Activated T-cell treated with anti-CD3 and anti-CD28 coated beads, Interleukin-2, amount 50 U/mL, for 72 hours (primary cell): ENCODE measurements at places on chromosomes 12 and 14. TPM values are rescaled to one million over a fixed set of nuclear protein-coding genes. Genes with fewer than 3 reads are reported as not detected.

- DNase-seq, result no peak
Observed at GRCh38 chr14:57391517-57392195, 1.3 kb downstream of the NAA30 start.

DNA sequence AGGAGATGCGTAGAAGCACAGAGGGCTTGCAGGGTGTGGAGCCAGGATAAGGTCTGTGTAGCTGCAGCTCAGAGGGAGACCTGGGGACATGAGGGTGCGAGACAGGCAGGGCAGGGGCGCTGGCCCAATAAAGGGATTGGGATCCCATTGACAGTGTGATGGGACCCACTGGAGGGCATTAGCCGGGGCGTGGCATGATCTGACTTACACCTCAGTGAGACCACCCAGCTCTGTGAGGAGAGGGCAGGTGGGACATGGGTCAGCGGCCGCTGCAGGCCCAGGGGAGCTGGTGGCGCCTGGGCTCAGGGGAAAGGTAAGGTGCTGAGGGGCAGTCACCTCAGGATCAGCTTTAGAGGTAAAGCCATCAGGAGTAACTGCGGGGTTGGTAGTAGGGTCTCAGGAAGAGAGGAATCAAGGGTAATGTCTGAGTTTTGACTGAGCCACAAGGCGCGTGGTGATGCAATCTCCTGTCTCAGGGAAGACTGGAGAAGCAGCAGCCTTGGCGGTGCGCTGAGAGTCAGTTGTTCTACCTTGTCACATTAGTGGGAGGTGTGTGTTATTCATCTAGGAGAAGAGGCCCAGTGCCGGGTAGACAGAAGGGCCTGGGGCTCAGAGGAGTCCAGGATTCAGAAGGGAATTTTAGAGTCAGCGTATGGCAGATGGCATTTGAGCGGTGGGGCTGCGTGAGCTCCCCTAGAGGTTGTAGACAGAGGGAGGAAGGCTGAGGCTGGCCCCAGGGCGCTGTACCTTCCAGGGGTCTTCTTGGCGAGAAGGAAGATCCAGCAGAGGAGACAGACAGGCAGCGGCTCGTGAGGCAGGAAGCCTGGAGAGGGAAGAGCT is 30.8 kb upstream of the BDKRB2 start:
- DNase-seq, result no peak

- DNase-seq, result no peak
Observed at GRCh38 chr14:91009501-91010152, 50.8 kb downstream of the RPS6KA5 start.

GRCh38 chr12:10065241-10065640 is 33.5 kb downstream of the CLEC1A start:
- DNase-seq, result no peak

DNA sequence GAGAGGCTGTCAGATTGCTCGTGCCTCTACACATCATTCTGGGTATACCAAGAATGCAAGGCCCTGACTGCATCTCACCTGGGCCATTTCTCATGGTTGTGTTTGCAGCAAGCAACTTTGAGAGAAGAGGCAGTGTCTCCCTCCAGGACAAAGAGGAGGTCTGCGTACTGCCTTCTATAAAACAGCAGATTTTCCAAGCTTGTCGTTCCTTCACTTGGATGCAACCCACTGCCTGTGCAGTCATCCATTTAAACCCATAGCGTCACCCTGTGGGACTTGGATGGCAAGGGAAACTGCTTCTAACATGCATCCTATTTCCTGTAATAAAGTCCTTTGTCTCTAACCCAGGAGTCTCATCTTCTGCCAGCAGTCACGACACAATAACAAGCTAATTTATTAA is 1.3 kb downstream of the POMT2 start:
- no peak for DNase-seq

DNA sequence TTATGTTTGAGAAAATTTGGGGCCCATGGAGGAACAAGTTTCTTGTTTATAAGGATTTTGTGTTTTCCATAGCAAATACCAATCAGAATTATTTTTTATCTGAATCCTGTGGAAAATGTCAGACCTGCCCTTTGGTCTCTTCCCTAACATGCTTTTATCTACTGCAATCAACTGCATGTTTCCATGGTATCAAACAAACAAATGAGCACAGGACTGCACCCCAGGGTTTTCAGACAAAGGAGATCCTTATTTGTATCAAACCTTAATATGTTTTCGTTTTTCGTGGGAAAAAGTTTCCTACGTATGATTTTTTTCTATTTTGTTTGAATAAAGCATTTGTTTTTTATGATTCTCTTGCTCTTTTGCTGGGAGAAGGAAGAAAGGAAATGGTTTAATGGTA is 91.1 kb downstream of the GPR135 start:
- DNase-seq, result no peak

DNA sequence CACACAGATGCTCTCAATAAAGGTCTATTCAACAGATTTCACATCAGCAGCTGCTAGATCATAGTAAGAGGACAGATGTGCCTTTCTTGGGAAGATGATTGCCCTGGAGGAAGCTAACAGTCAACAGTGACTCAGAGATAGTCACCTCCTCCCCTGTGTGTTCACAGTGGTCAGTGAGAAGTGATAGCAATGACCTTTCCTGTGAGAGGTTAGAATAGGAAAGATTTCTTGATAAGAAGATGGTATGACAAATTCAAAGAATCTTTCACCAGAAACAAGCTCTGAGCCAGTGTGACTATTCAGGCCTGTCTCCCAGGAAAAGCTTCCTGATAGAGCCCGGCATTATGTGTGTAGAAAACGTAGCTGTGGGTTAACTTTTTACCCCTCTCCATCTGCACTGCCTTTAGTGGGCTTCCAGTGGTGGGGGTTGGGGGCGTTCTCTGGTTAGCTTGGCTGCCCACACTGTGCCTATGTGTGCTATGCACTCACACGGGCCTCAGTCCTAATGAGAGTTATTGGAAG is 66.4 kb upstream of the ARHGAP5 start:
- no peak for DNase-seq

DNA sequence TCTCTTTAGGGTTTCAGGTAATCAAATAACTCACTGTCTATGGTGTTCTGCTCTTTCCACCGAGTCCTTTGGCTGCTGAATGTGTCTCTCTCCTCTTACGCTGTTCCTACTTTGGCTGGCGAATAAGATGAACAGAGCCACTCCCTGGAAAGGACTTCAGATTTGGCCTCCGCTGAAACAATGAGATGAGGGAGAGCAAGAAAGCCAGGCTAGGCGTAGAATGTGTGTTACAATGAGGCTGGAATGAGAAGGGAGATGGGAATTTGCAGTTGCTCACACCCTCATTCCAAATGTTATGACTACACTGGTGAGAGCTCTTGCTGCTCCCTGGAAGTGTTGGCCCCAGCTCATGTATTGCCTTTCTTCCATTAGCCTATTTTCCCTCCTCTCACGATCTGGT is at the start of gene MFAP5:
TSS of gene MFAP5 (minus strand) at position 234 of the 400 bp plus-strand sequence. CDS start 722 bp downstream, outside the sequence.
- no peak for DNase-seq

DNA sequence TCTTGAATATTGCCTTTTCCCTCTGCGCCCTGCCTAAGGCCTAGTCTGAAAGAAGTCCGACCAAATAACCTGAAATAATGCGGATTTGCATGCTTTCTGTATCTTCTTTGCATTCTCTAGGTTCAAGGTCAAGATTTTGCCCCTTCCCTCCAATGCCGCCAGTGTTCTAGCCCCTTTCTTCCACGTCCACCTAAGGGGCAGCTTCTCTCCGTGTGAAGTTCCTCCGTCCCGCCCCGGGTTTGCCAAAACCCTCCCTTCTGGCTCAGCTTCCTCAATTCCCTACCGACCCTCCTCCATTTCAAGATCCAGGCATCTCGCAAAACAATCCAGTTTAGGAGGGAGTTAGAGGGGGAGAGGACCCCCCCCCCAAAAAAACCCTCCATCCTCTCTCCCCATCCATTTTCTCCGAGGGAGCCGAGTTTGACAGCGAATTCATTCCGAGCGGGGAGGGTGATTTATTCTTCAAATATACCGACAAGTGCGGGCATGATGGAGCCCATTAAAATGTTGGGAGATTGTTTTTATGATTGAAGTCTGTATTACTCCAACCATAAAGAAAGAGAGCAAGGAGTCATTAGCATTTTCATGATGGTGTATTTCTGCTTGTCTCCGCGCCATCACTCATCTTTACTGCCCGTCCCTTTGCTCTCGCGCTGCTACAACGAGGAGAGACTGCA is 20.9 kb upstream of the ATP5MC2 start:
- no peak for DNase-seq

- DNase-seq, result no peak
Observed at GRCh38 chr14:22151121-22151520, 437.9 kb downstream of the DAD1 start.

- no peak for DNase-seq
Observed at GRCh38 chr14:55019968-55020554, 6.8 kb downstream of the WDHD1 start.

DNA sequence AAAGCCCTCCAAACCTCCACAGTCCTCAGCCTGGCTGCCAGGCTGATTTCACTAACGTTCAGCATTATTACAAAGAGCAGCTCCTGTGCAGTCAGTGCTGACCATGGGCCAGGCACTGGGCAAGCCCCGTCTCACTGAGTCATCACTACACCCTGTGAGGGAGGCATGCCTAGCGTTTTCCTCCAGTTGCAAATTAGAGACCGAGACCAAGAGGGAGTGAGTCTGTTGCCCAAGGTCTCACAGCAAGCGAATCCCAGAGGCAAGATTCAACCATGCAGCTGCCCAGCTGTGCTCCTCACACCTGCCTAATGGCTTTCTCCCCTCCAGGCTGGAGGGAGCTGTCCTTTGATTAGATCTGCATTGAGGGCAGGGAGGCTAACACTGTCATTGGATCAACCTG is 229.3 kb upstream of the LHX5 start:
- DNase-seq, result no peak

DNA sequence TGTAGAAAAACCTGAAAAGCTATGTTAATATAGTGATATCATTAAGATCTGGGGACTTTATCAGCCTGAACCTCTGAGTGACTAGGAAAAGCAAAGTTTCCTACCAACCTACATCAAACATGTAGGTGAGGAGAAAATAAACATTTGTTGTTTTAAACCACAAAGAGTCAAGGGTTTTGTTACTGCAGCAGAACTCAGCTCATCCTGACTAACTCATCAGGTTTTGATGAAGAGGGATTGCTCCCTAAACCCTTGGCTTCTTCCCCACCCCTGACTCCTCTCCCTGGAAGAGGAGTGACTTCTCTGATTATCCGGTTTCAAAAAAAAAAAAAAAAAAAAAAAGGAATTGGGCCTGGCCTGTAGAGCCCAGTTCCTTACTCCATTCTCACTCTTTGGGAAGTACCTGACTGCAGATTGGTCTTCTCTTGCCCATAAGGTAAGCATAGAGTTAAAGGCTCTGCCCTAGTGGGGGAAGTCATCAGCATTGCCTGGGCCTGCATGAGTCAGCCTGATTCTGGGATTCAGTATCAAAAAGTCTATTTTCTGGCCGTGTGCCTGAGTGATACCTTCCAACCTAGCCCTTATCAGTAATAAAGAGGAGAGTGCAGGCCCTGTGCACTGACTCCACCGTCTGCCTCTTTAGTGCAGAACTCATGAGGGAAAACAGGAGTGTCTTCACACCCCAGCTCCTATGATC is 16.9 kb downstream of the BDKRB1 start:
- no peak for DNase-seq

DNA sequence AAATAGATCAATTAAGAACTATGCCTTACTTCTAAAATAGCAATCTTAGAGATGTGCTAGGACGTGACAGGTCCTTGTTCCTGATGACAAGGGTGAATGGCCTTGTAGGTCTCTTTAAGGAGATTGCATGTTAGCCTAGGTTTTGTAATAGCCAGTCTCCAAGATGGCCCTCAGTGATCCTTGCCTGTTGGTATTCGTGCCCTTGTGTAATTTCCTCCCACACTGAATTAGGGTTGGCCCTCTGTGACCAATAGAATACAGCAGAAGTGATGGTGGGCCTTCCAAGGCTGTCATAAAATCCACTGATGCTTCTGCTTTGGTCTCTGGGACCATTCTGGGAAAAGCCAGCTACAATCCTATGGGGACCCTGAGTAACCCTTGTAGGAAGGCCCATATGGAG is 38.2 kb upstream of the SNX6 start:
- no peak for DNase-seq

DNA sequence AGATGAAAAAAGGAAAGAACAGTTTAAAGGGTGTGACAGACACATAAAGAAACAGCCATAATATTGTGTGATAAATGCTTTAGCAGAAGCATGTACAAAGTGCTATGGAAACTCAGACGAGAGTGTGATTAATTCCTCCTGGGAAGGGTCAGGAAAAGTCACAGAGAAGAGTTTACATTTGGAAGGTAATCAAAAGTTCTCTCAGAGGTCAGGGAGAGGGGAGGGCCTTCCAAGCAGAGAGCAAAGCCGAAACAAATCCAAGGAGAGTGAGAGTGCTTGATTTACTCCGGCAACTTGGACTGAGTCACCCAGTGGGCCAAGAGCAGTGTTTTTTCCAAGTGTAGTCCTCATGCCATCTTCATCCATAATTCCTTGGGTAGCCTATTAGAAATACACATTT is 108.3 kb downstream of the IGF1 start:
- no peak for DNase-seq

DNA sequence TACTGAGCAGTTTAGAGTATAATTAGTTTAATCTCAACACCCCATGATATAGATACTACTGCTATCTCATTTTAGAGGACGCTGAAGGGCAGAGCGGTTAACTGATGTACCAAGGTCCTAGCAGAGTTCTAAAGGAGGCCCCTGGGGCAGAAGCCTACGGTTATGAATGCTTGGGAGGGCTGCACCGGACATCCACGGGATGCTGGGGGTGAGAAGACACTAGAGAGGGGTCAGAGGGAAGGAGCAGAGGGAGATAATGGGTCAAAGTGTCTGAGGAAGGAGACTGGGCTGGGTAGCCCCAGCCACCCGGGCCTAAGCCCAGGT is 1.6 kb upstream of the ACTR6 start:
- no peak for DNase-seq

- no peak for DNase-seq
Observed at GRCh38 chr14:24463017-24463883, 20.7 kb upstream of the SDR39U1 start.

DNA sequence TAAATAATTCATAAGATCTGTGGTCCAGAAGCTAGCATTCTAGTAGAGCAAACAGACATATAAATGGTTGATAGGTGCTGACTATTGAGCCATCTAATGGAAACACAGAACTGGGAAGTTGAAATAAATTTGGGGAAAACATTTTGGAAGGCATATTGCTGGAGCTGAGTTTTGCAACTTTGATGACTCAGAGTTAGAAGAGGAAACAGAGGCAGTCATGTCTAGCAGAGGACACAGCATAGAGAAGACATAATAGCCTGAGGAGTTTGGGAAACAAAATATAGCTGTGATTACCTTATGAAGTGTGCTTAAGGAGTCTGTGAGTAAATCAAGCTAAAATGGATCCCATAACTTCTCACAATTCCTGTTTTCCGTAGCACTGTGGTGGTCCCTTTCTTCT is 86.9 kb upstream of the FLRT2 start:
- no peak for DNase-seq

- no peak for DNase-seq
Observed at GRCh38 chr12:119780786-119781434, 96.2 kb downstream of the CIT start.

The PPP2R5C gene
- total RNA-seq, result 370 TPM

The NCKAP5L gene
- total RNA-seq, result 5.6 TPM

The CELA1 gene
- 0.26 TPM for total RNA-seq

The BCL2L14 gene
- 3.2 TPM for total RNA-seq

The PCBP2 gene
- total RNA-seq, result 1,155 TPM

The SETD1B gene
- 20.3 TPM for total RNA-seq

The STAB2 gene
- total RNA-seq, result not detected
